Naive B cell (primary cell): ENCODE measurements at places on chromosomes 6 and 20.
A peak's percentile ranks its signal among the peaks of the same experiment; 100 is the strongest.

GRCh38 chr6:158410784-158411183 is 98.5 kb downstream of the TULP4 start:
- H3K27me3 ChIP-seq, result no peaks in the 10 kb centered on the region
- peak overlapping the region; percentile 29 for H3K27ac ChIP-seq
- peaks cover 11% of the 10 kb centered on the region for H3K36me3 ChIP-seq
- no peak overlapping the region for H3K4me3 ChIP-seq
- peaks cover 17% of the 10 kb centered on the region for H3K4me1 ChIP-seq

GRCh38 chr6:19873031-19873430 is 35.9 kb downstream of the ID4 start:
- no peak overlapping the region for H3K27ac ChIP-seq
- no peak overlapping the region for H3K4me3 ChIP-seq
- no peak for DNase-seq
- no peaks in the 10 kb centered on the region for H3K4me1 ChIP-seq
- no peaks in the 10 kb centered on the region for H3K36me3 ChIP-seq

DNA sequence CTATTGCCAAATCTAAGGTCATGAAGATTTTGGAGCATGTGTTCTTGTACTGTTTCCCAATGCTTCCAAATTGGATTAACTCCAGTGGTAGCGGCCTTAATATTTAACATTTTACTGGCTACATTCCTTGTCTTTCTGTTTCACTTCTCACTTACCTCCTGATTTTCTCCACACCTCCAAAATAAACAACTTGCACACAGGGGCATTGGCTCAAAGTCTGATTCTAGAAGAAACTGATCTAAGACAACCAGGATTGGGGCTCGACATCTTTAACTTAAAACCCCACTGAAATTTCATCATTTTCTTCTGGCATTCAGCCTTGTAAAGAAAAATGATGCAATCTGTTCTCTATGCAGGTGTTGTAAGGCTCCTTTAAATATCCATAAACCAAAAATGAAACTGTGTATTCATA is 557.9 kb upstream of the ID4 start:
- H3K4me1 ChIP-seq, result no peaks in the 10 kb centered on the region
- DNase-seq, result no peak
- no peaks in the 10 kb centered on the region for H3K27me3 ChIP-seq
- H3K36me3 ChIP-seq, result no peaks in the 10 kb centered on the region
- no peak overlapping the region for H3K4me3 ChIP-seq

DNA sequence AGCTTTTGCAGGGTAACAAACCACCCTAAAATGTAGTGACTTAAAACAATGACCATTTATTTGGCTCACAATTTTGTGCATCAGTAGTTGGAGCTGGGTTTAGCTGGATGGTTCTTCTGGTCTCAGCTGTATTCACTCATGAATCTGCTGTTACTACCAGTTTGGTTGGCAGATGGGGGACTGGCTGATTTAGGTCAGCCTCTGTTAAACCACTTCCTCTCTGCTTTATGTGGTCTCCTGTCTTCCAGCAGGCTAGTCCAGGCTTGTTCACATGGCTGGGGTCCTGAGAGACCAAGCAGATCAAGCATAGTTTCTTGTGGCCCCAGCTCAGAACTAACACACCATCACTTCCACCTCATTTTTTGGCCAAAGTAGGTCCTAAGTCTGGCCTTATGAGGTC is 67.2 kb upstream of the LAMP5 start:
- DNase-seq, result no peak
- H3K36me3 ChIP-seq, result no peaks in the 10 kb centered on the region
- no peaks in the 10 kb centered on the region for H3K27me3 ChIP-seq
- H3K4me1 ChIP-seq, result no peaks in the 10 kb centered on the region
- H3K27ac ChIP-seq, result no peak overlapping the region

DNA sequence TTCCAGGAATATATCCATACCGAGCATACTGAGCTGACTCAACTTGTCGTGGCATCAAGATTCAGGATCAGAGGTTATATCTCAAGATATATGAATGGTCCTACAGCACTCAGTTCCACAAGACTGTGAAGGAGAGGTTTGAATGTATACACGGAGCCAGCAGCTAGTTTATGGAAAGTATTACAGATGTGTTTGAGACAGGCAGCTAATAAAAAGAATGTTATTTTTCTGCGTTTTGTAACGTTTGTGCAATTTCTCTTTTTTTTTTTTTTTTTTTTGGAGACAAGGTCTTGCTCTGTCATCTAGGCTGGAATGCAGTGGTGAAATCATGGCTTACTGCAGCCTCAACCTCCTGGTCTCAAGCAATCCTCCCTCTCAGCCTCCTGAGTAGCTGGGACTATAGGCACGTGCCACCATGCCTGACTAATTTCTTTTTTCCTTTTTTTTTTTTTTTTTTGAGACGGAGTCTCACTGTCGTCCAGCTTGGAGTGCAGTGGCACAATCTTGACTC is 3.4 kb upstream of the FAM110A start:
- no peak for DNase-seq
- no peak overlapping the region for H3K27ac ChIP-seq
- H3K4me1 ChIP-seq, result peaks cover 18% of the 10 kb centered on the region
